ENCODE measurements at places on chromosomes 13 and 19.

DNA sequence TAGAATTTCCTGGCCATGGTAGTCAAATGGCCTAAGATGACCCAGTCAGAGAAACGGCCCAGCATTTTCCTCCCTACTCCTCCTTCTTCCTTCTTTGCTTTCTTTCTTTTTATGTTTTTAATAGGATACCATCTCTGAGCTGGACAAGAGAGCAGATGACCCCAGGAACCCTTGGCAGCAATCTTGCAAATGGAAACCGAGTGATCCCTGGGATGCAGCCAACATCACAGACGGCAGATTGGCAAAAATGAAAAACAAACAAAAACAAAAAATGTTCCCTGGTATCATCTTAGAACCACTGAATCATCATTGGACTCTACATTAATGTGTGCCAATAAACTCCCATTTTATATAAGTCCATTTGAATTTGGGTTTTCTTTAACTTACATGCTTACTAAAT lies 424.4 kb downstream of the FGF14 start:
- DNase-seq: no peak

- DNase-seq: peak; percentile 55
These were observed 22.3 kb upstream of the ZBTB7A start for GRCh38 chr19:4088975-4089374.

- no peak for DNase-seq
These were observed 804.4 kb downstream of the PCDH9 start for GRCh38 chr13:66425741-66426140.

DNA sequence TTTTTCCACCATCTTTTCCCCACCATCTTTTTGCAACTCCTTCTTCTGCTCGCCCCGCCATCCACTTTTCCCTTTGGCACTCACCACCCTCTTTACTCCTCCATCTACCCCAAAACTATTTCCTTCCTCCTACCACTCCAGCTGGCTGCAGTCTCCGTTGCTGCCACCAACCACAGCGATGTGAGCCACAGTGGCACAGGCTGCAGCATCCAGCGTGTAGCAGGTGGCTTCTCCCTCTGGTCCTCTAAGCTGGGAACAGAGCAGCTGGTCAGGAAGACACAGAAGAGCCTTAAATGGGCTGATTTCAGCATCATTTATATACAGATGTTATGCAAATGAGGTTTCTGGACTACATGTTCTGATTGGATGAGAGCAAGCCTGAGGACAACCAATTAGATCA lies 144.5 kb downstream of the TNFRSF19 start:
- DNase-seq: no peak

- DNase-seq: no peak
These were observed 855.9 kb upstream of the KLHL1 start for GRCh38 chr13:70964124-70964523.

DNA sequence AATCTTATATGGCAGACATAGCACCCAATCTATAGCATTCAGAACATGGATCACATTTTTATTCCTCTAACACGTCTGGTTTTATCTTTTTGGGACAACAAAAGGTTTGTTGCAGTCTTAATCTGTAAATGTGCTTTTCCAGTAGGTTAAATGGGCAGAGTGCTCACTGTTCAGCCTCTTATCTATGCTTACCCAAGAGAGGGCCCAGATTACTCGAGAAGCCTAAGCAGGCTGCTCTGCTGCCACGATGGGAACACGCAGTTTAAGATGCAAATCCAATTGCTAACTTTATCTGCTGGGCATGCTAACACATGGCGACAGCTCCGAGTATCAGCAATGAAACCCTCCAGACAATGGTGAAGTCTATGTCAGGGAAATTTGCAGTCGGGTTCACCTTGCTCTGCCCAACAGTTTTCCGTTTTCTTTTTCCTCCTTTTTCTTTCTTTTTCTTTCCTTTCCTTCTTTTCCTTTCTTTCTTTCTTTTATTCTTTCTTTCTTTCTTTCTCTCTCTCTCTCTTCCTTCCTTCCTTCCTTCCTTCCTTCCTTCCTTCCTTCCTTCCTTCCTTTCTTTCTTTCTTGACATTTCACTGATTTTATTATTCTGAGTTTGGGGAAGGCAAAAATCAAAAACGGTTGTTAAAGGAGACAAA lies 115.3 kb downstream of the RBM26 start:
- no peak for DNase-seq

DNA sequence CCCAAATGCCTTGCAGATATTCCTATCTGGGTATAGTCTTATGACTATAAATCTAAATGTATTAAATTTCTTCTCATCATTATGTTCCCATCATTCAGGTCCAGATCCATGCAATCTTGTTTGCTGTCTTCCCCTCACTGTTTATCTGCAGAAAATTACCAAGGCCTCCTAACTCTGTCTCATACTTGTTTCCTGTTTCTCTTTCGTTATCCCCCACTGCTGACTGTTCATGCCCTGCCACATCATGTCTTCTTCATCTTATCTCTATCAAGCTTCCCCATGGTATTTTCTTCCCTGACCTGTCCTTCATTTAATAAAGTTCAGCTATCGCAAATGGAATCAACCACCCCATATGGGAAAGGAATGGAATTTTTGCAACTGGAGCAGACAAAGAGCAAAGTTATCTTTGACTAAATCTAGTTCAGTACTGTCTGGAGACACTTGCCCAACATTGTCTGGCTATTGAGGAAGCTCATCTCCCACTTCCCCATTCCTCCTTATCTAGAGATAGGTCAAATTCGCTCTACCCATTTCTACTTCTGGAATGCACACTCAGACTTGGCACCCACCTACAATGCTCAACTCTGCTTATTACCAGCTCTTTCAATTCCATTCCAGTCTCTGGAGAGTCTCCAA lies 1358.1 kb downstream of the EFNB2 start:
- no peak for DNase-seq

GRCh38 chr13:46051968-46052318 lies 603 bp downstream of the ZC3H13 start:
- DNase-seq: no peak

DNA sequence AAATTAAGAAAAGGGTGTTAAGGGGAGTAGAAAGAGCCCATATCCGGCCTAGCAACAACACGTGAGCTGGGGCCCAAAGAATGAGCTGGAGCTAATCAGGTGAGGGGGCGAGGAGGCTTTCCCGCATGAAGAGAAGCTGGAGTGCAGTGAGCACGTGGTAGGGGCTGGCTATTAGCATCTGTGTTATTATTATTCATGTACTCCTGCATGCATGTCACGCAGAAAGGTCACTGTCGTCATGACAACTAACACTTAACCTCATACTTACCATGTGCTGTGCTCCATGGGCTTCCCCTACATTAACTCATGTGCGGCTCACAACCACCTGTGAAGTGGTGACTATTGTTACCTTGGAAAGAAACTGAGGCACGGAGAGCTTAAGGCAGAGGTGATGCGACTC lies 227.6 kb upstream of the UBL3 start:
- DNase-seq: no peak

GRCh38 chr19:7657131-7657751 lies 11.6 kb upstream of the RETN start:
- no peak for DNase-seq

DNA sequence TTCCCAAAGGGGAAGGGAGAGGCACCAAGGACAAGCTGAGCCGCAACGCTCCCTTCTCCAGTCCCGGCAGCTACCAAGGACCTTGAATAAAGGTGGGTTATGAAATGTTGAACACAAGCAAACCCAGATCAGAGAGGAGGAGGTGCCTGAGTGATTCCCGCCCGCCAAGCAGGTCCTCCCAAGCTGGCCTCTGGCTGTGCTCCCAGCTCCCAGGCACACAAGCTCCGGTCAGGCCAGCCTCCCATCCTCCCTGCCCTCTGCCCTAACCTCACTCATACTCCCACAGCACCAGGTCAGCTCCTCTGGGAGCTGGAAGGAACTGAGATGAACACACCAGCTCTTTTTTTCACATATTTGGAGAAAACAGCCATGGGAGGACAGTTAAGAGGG lies 3.7 kb downstream of the NAPA start:
- DNase-seq: no peak

DNA sequence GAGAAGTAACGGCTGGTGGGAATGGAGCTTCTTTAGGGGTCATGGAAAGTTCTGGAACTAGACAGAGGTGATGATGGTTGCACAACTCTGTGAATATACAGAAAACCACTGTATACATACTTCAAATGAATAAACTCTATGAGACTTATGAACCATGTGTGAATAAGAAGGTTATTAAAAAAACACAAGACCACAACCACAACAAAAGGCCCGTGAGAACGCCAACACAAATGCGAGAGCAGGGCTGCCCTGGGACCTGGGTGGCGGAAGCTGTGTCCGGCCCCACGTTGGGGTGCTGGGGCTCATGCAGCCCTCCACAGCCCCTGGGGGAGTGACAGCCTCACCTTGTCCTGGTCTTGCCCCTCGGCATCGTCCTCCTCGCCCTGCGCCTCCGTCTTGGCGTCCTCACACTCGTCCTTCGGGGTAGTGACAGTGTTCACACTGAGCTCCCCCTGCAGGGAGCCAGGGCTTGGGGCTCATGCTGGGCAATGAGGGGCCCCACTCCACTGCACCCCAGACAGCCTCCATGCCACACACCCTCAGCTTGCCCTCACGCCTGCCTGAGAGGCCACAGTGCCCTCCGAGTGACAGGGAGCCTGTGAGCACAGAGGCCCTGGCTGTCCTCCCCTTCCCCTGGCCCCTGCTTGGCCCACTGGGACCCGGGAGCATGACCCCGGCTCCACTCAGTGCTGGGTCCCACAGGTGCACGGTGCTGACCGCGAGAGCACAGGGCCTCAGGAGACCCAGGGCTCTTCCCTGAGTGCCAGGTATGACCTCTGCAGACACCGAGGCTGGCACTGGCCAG lies 16.0 kb downstream of the IZUMO4 start:
- no peak for DNase-seq

DNA sequence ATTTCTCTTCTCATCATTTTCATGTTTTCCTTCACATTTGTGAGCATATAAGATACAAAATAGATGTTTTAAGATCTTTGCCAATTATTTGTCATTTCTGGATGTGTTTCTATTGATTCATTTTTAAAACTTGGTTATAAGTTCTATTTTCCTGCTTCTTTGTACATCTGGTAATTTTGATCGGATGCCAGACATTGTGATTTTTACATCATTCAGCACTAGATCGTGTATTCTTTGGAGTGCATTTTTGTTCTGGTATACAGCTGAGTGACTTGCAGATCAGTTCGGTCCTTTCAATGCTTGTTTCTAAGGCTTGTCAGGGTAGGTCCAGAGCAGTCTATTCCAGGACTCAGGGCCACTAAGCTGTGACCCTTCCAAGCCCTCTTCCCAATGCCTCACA lies 198.2 kb downstream of the KLF12 start:
- DNase-seq: no peak

- DNase-seq: no peak
These were observed 141.6 kb downstream of the TM9SF2 start for GRCh38 chr13:99642841-99643240.

GRCh38 chr19:14974488-14974887 lies 5.2 kb downstream of the SLC1A6 start:
- DNase-seq: no peak

DNA sequence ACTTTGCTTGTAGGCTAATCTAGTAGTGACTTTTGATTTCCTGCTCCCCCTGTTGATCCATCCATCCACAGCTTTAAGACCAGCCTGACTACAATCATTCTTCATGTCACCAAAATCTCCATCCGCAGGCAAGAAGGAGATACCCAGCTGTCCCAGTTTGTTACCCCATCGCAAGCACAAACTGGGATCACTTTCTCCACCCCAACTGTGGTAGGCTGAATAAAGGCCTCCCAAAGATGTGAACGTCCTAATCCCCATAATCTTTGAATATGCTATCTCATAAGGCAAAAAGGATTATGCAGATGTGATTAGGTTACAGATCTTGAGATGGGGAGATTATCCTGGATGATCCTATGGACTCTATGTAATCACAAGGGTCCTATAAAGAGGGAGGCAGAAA lies 202.0 kb downstream of the ENOX1 start:
- no peak for DNase-seq

DNA sequence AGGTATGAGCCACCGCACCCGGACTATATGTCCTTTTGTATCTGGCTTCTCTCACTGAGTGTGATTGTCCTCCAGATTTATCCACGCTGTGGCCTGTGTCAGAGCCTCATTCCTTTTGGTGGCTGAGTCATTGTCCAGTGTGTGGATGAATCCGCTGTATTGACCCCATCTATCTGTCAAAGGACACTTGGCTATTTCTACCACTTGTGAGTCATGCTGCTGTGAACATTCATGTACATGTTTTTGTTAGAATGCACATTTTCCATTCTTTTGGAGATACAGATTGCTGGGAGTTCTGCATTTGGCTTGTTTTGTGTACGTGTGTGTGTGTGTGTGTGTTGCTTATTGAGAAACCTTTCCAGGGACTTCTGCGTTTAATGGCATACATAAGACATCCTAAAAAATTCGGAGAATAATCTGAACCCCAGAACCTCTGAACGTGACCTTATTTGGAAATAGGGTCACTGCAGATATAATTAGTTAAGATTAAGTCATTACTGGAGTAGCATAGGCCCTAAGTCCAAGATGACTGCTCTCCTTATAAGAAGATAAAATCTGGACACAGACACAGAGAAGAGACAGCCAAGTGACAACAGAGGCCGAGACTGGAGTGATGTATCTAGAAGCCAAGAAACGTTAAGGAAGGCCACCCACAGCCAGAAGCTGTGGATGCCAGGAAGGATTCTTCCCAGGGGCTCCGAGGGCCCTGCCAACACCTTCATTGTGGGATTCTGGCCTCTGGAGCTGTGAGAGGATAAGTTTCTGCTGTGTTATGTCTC lies 4.9 kb upstream of the GIPC3 start:
- no peak for DNase-seq

- no peak for DNase-seq
These were observed 5.0 kb downstream of the TEAD2 start for GRCh38 chr19:49357186-49357585.

GRCh38 chr13:48403913-48404312 lies 9.0 kb downstream of the LPAR6 start:
- DNase-seq: no peak

DNA sequence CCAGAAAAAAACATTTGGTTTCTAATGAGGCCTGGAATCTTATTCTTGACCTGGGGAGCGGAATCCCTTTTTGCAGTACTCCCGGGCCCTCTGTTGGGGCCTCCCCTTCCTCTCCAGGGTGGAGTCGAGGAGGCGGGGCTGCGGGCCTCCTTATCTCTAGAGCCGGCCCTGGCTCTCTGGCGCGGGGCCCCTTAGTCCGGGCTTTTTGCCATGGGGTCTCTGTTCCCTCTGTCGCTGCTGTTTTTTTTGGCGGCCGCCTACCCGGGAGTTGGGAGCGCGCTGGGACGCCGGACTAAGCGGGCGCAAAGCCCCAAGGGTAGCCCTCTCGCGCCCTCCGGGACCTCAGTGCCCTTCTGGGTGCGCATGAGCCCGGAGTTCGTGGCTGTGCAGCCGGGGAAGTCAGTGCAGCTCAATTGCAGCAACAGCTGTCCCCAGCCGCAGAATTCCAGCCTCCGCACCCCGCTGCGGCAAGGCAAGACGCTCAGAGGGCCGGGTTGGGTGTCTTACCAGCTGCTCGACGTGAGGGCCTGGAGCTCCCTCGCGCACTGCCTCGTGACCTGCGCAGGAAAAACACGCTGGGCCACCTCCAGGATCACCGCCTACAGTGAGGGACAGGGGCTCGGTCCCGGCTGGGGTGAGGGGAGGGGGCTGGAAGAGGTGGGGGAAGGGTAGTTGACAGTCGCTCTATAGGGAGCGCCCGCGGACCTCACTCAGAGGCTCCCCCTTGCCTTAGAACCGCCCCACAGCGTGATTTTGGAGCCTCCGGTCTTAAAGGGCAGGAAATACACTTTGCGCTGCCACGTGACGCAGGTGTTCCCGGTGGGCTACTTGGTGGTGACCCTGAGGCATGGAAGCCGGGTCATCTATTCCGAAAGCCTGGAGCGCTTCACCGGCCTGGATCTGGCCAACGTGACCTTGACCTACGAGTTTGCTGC lies at the start of gene ICAM4:
ICAM4 (plus strand) TSS at position 153 of the 935 bp plus-strand sequence; CDS start at position 211, 58 bp downstream.
- peak; percentile 71 for DNase-seq
